ENCODE measurements at places on chromosomes 3 and 15.

DNA sequence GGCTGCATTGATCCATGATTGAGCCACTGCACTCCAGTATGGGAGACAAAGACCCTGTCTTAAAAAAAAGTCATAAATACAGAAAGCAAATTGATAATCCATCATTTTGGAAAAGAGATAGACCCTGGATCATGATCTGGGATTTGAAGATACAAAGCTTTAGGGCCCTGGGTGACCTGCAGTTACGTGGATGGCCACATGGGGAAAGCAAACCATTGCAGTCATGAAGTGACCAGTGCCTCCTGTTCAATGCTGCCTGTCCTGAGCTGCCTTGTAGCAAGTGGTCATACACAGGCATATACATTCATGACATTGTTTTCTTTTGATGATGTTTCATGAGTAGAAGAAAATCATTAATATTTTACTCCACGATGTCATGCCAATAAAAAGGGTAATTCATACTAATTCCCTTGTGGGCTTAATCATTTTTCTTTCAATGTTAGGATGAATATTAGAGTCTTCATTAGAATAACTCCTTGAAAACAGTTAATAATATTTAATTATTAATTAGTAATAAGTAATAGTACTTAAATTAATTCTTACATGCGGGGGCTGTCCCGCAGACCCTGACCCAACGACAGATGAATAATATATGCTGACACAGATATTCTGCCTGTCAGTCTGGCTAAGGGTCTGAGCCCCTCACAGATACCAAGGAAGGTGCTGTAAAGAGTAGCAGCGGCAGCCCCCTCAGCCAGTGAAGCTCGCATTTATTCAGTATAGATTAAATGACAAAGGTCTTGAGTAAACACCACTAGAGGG, 109.0 kb upstream of the UNC13C start:
- DNase-seq, result no peak

DNA sequence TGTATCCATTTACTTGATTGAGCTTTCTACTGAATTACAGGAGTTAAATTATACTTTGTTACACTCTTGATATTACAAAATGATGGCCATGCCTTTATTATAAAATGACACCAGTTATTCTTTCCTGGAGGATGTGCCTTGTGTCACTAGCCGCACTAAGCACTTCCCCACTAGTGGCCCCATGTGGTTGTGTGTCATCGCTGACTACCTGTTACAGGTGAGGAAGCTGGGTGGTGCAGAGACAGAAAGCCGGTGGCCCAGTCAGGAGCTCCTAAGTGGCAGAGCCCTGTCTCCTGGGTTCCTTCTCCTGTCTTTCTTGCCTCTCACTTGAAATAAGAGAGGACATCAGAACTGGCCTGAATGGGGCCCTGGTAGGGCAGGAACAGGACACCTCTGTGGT, 96.8 kb downstream of the IGF1R start:
- no peak for DNase-seq

DNA sequence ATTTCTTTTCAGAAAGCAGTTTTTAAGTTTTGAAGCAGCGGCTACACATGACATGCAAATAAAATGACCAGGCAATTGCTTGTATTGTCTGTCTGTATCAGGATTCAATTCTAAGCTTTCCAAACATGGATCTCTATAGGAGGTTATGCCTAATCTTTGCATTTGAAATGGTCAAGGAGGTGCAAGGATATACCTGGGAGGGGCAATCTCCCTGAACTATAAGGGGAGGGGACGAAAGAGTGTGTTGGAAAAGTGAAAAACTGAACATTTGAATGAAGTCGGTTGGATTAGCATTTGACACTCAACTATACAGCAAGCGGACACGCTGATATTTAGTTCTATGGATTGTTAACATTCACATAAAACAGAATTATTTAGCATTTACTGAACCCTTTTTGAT, 11.7 kb downstream of the ROBO2 start:
- no peak for DNase-seq

DNA sequence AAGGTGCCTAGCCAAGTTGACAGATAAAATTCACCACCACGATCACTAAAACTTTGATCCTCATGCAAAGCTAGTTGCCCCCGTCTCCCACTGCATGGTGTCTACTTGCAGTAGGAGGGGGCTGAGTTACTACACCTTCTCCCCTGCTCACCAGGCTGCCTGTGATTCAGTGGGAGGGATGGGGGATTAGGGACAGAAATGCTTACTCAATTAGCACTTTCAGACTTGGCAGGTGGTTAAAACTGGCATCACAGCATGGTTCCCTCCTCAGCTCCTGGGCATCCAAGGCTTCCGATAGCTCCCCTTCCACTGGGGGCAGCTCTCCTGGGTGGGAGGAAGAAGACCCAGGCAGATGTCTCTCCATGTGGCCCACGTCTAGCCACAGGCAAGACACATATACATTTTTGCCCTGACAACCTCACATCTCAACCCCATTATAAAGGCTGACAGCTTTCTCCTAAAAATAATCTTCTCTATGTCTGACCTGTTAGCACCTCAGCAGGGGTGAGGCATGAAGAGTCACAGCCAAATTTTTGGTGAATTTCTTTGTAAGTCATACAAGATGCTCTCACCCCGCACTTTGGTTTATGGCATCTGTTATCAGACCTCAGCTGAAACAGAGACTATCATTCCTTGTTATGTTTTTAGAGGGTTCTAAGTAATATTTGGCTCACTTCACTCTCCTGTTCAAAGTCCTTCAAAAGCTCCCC, 369.0 kb downstream of the SV2B start:
- no peak for DNase-seq

DNA sequence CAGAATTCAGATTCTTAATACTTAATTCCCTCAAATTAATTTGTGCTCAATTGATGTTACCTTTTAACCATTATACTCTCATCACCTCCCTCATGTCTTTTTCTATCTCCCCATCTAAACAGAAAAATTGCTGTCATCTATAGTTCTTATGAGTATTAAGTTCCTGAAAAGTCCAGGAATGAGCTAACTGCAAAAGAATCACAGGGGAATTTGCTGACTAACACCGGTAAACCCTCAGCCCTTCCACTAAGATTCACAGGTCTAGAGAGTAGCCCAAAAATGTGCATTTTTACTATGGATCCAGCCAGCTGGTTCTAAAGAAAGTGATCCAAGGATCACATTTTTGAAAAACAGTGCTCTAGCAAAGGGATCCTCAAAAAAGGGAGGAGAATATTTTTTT, 67.0 kb downstream of the SETD2 start:
- no peak for DNase-seq
